ENCODE measurements at places on chromosomes 5 and 9. TPM values are rescaled to one million over a fixed set of nuclear protein-coding genes. Genes with fewer than 3 reads are reported as not detected.

The MELK gene
- 9.3 TPM for total RNA-seq

The PCDHGB7 gene
- total RNA-seq: 5.7 TPM

The SLC6A19 gene
- total RNA-seq: not detected

The SLC45A2 gene
- total RNA-seq: not detected

The SLC6A7 gene
- total RNA-seq: not detected
